Activated naive CD4-positive, alpha-beta T cell treated with anti-CD3 and anti-CD28 coated beads, Interleukin-2, amount 50 U/mL, for 72 hours (primary cell): ENCODE measurements at places on chromosomes 1 and 21. TPM values are rescaled to one million over a fixed set of nuclear protein-coding genes. Genes with fewer than 3 reads are reported as not detected.

DNA sequence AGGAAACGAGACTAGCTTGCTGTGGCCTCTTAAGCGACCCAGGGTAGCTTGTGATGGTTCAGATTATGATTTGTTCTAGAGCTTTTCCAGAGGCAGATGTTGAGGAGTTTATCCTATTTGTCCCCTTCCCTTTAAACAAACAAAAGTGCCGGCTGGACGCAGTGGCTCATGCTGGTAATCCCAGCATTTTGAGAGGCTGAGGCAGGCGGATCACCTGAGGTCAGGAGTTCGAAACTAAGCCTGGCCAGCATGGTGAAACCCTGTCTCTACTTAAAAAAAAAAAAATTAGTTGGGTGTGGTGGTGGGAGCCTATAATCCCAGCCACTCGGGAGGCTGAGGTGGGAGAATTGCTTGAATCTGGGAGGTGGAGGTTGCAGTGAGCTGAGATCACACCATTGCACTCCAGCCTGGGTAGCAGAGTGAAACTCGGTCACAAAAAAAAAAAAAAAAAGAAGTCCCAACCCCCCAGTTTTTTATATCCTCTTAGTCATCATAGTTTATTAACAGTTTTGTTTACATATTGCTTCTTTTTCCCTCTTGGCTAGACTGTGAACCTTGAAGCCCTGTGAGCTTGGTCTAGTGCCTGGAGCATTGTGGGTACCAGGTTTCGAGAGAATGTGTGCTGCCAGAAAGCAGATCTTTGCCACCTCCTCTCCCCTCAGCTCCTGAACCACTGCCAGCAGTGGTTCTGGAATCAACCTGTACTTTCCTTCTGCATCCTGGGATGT is 29.8 kb downstream of the MAPKAPK2 start:
- DNase-seq: no peak

DNA sequence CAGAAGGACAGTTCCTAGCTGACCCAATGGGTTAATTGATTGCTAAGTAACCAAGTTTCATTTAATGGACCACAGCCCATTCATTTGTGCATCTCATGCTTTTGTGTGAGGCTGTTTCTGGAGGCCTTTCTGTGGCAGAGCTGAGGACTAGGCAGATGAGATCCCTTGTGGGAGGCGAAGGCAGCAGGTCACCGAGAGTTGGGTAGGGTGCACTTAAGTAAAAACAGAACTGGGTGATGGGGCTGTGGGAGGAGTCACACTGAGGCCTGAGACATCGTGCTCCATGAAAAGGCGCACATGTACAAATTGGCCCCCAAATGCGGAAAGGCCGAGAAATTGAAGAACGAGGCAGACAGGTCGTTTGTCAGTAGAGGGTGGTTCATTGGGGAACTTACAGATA is 60.9 kb downstream of the S100B start:
- DNase-seq: no peak

DNA sequence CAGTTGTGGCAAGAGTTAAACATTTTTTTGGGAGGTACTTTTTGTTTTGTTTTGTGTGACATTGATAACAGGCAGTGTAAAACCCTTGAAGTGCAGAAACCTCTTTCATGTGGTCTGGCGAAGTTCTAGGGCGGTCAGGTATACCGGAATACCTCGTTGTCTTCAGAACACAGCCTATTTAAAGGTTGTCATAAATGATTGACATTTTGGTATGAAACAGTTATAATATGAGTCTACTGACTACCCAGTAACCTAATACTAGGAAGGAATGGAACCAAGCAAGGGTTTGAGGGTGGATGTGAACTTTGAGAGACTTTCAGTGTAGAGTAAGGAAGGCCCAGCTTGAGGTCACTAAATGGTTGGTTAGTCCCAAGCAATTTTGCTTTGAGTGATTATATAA is 40.5 kb downstream of the PATJ start:
- peak; percentile 57 for DNase-seq

- DNase-seq: no peak
These were observed 80.3 kb downstream of the RNF220 start for GRCh38 chr1:44485229-44485933.

DNA sequence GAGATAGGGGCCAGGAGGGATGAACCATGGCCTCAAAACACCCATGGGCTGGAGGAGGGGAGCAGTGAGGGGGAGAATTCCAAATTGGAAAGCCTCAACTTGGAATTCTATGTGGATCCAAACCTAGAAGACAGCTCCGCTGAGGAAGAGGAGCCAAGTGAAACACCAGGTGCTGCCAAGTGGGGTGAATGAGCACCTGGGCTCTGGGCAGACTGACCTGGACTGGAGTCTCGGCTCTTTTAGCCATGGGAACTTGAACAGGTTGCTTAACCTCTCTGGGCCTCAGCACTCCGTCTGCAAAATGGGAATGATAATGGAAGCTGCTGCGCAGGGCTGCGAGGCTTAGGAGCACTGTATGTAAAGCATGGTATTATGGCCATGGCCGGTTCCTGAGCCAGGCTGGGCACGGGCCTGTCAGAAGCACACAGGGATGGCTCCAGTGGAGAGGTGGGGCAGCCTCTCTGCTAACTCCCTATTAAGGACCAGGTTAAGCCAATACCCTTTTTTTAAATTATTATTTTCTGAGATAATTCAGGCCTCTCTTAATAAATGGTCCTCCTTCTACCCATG is 81.5 kb downstream of the SYT2 start:
- DNase-seq: no peak

DNA sequence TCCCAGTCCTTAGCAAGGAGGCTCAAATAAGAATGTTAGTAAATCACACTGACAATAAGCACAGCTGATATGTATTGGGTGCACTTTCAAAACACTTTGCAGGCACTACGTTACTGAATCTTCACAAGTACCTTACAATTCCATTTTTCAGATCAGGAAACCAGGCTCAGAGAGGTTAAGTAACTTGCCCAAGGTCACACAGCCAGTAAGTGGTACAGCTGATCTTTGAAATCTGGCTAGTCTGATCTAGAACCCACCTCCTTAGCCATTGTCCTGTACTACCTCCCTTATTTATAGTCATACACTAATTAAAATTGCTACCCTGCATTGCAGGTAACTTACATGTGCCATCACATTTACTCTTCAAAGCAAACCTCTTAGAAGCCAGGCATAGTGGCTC is 122.1 kb upstream of the KLHDC7A start:
- DNase-seq: no peak

DNA sequence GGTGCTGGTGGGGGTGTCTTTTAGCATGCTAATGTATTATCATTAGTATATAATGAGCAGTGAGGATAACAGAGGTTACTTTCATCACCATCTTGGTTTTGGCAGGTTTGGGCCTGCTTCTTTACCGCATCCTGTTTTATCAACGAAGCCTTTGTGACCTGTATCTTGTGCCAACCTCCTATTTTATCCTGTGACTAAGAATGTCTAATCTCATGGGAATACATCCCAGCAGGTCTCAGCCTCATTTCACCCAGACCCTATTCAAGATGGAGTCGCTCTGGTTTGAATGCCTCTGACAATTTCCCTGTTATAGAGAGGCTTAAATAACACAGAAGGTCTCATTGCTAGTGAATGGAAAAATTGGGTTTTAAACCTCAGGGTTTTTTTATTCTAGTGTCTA is 300.8 kb upstream of the PROX1 start:
- no peak for DNase-seq

- no peak for DNase-seq
These were observed 26.3 kb upstream of the MAN1C1 start for GRCh38 chr1:25590096-25590824.

GRCh38 chr1:203130358-203130985 is 2.9 kb downstream of the ADORA1 start:
- peak; percentile 35 for DNase-seq

DNA sequence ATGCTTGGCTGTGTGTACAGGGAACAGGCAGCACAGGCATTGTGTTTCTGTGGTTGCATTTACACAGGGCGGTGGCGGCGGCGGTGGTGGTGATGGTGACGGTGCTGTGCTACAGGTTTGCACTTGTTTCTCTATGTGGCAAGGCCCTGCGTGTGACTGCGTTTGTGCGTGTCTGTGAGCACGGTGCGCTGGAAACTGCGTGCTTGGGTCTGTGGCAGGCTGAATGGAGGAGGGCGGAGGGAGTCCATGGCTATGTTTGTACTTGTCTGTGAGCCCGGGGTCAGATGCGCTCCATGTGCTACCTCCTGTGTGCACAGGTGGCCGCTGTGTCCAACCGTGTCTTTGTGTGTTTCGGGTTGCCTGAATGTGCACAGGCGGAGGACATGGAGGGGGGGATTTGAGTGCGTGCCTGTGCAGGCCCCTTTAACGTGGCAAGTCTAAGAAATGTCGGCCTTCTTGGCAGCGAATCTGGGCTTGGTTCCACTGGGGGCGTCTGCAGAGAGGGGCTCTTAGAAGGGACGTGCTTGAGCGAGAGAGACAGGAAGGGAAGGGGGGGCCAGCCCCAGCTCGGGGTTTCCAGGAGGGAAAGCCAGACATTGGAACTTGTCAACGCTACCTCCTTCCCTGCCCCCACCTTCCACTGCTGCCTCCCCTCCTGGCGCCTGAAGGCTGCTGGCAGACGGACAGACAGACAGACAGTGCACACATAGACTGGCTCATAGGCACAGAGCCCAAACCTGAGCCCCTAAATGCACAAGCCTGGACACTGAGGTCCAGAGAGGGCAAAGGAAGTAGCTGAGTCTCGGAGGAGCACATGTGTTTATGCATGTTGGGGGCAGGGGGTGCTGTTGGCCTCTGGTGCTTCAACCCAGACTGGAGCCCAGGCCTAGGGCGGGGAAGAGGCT is 32.7 kb upstream of the WASF2 start:
- peak; percentile 68 for DNase-seq

GRCh38 chr1:44327679-44328491 is 27.2 kb downstream of the ERI3 start:
- no peak for DNase-seq

- DNase-seq: no peak
These were observed 74.2 kb upstream of the CXADR start for GRCh38 chr21:17438635-17439034.

DNA sequence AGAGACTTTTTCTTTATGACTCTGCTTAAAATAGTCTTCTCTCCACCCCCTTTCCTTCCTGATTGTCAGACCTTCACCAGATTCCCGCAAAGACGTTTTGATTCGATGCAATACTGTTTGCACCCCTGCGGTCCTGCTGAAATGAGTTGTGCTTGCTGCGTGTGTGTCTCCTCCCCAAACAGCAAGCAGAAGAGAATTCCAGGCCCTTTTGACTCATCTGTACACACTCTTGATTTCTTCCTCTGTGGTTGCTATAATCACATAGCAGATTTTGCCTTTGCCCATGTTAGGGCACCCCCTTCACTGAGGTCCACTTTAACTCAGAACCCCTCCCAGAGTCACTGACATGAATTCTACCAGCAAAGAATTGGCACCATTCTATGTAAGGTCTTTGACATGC is 136.5 kb downstream of the ZZZ3 start:
- no peak for DNase-seq

The TEX38 gene
- 0.55 TPM for total RNA-seq

The CCDC17 gene
- total RNA-seq: 3.6 TPM

The TSPAN2 gene
- total RNA-seq: 0.43 TPM

The ESPN gene
- 1.9 TPM for total RNA-seq

The LGR6 gene
- total RNA-seq: 0.14 TPM

The CACNA1S gene
- not detected for total RNA-seq
